A549 treated with RU486 at 1 μM for 4 hours (cell line): ENCODE measurements at places on chromosomes 7 and 10. TPM values are rescaled to one million over a fixed set of nuclear protein-coding genes. Genes with fewer than 3 reads are reported as not detected.

The MYL10 gene
- not detected in 5 replicates for total RNA-seq

The SLC25A40 gene
- 3.4 to 9.1 TPM (median 7.8 TPM) in 5 replicates for total RNA-seq

The ODAD2 gene
- total RNA-seq, result 0.07 TPM in 1 of 5 replicates, not detected in the others

The TRIM56 gene
- 8.8 to 12.1 TPM (median 10.8 TPM) in 5 replicates for total RNA-seq
